NCI-H2171 (cell line): ENCODE measurements at places on chromosomes 13 and 19.

DNA sequence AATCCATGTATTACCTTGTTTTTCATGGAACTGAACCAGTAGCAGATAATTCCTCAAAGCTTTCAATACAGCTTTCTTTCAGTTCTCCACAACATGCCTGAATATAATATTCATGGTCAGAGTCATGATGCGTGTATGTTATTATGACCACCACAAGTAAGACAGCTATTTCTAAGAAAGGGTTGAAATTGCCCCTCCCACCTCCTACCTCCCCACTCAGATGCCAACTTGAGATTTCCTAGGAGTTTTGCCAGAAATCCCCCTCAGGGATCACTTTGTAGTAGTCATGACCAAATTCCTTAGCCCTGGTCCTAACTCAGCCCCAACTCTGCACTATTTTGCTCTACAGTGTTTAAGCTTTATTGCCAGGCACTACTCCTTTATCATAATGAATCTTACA lies 69.9 kb upstream of the RAP2A start:
- DNase-seq = no peak

GRCh38 chr13:76293346-76293745 lies 592.9 kb downstream of the KCTD12 start:
- DNase-seq = no peak

DNA sequence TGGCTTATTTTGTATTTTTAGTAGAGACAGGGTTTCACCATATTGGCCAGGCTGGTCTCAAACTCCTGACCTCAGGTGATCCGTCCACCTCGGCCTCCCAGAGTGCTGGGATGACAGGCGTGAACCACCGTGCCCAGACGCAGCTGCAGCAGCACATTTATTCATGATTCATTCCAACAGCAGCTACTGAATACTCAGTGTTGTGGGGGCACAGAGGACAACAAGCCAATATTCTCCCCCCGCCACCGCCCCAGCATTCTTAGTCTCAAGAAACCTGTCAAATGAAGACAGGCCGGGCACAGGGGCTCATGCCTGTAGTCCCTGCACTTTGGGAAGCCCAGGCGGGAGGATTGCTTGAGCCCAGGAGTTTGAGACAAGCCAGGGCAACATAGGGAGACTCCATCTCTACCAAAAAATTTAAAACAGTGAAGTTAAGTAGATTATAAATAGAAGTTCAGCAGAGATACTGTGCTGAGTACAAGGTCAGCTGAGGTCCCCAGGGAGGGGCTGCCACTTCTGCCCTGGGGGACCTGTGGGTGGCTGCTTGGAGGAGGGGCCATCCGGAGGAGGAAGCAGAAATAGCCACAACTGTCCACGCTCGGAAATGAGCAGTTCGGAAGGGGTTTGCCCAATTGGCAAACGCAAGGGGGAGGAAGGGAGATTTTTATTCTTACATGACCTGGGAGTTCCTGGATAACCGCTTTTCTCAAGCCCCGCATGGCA lies 4.3 kb downstream of the DOT1L start:
- no peak for DNase-seq

DNA sequence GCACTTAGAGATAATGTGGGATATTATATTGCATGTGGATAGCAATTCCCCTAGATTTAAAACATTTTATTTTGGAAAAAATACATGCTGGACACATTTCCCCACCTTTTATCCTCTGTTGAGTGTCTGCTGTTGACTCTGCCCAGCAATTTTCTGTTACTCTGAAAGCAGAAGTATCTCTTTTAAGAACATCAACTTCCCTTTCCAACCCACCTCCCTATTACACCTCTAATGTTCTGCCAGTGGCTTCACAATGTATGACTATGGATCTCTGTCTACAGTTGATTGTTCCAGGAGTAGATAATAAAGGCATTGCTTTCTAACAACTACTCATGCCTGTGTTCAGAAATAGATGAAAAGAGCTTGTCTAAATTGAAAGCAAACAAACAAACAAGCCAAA lies 754.8 kb upstream of the SLITRK6 start:
- DNase-seq = no peak

- DNase-seq = no peak
Measured at GRCh38 chr13:29210676-29211075, 384.8 kb downstream of the SLC7A1 start.
